ENCODE measurements at places on chromosomes 3 and 15.

- DNase-seq: no peak
Observed at GRCh38 chr3:189368384-189368783, 196.6 kb downstream of the TPRG1 start.

DNA sequence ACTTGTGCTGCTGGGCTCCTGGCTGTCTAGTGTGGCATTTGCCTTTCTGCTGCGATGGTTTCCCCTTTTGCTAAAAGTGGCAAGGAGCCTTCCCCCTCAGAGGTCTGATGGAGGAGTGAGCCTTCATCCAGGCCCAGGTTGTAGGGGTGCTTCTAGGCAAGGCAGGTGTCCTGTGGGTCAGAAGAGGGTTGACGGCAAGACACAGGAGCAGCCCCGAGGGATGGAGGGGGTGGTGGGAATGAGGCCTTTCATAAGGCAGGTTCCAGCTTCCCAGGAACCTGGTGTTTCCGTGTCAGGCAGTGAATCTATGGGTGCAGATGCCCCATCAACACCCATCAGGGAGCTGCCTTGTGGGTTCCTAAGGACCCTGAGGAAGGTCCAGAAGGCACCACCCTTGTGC is 63.0 kb upstream of the TAMM41 start:
- no peak for DNase-seq

DNA sequence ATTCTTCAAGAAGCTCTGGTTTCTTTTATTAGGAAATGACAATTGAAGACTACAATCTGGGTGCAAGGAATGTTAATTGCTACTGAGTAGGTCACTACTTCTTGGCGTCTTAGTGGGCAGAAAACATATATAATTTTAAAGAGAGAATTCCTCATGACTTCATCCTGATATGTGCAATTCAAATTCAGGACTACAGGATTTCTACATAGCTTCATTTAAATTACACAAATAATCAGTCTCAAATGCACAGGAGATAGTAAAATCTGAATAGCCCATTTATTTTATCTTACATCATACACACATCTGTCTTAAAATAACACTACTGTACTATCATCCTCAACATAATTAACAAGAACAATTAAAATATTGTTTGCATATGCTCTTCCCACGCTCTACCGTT is 52.5 kb upstream of the GPR149 start:
- no peak for DNase-seq

DNA sequence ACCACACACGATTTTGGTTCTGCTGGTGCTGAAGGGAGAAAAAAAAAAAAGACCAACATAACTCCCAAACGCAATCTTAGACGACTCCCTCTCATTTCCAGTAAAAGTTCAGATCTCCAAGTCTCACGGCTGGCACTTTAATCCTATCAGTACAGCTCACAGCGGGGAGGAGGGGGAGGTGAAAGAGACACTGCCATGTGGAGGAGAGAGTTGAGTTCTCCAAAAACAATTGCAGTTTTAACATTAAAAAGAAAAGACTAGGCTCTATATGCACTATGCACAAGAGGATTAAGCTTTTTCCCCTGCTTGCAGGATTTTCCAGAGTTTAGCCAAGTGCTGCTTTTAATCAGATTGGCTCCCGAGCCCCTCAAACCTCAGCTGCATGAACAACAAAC is 16.8 kb downstream of the BMF start:
- DNase-seq: no peak

DNA sequence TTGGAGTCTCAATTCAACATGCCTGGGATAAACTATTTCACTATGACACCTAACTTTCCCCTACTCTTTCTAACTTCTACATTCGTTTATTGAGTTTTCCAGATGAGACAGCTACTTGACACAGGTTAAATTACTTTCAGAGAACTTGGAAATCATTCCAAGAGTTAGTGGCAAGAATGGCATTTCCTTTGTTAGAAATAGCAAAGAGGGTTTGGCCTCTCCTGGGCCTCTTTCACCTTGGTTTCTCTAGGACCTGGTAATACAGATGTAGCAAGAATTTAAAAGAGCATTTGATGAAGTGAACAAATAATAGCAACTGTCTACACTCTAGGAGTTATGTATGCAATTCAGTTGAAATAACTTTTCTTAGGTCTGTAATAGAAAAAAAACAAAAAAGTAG is 748.9 kb downstream of the MECOM start:
- DNase-seq: no peak

- DNase-seq: no peak
Observed at GRCh38 chr15:74337607-74338211, 29.7 kb downstream of the CYP11A1 start.

DNA sequence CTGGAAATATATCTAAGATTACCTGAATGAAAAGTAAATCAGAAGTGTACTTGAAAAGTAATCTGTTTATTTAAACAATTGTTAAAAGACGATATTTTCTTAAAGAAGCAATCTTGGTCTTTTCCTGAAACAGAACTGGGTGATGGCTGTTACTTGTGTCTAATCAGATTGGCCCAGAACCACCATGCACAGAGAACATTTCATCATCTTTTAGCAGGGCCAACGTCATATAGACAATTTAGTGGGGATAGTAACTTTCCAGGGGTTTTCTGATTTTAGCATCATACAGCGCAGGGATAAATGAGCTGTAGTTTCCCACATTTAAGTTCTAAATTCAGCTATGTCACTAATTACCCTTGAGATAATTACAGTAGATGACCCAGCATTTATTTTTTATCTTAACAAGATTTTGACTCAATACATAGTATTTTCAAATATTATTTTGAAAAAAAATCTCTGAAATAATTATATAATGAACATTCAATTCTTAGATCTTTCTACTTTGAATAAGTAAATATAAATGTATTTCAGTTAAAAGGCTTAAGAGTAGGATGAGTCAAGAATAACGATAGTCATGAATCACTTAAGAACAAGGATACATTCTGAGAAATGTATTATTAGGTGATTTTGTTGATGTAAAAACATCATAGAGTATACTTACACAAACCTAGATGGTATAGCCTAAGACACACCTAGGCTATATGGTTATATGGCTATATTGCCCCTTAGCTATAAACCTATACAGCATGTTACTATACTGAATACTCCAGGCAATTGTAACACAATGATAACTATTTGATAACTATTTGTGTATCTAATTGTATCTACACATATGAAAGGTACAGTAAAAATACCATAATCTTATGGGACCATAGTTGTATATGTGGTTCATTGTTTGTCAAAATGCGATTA is 103.8 kb upstream of the MME start:
- no peak for DNase-seq

DNA sequence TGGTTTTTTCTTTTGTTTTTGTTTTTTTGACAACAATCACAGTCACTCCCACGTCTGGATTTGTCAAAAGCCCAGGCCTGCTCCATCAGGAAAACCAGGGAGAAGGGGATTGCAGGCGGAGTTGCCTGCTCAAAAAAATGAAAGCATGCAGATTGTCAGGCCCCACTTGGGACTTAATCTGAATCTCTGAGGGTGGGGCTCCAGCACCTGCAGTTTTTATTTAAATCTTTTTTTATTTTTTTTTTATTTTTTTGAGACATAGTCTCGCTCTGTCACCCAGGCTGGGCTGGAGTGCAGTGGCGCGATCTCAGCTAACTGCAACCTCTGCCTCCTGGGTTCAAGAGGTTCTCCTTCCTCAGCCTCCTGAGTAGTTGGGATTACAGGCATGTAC is 140.9 kb downstream of the FOXP1 start:
- DNase-seq: no peak

GRCh38 chr3:158074591-158074990 is 31.6 kb downstream of the SHOX2 start:
- no peak for DNase-seq

GRCh38 chr3:128081846-128082245 is 29.6 kb downstream of the SEC61A1 start:
- peak; percentile 43 for DNase-seq

- peak; percentile 10 for DNase-seq
Observed at GRCh38 chr3:171099911-171100310, 73.4 kb upstream of the SLC2A2 start.

- DNase-seq: no peak
Observed at GRCh38 chr3:32501783-32502117, 902 bp downstream of the CMTM6 start.

- no peak for DNase-seq
Observed at GRCh38 chr3:192805711-192806110, 78.4 kb upstream of the FGF12 start.

GRCh38 chr3:51966486-51966885 is 768 bp downstream of the PCBP4 start:
- DNase-seq: no peak

GRCh38 chr3:24365168-24365567 is 129.5 kb downstream of the THRB start:
- DNase-seq: peak; percentile 87

DNA sequence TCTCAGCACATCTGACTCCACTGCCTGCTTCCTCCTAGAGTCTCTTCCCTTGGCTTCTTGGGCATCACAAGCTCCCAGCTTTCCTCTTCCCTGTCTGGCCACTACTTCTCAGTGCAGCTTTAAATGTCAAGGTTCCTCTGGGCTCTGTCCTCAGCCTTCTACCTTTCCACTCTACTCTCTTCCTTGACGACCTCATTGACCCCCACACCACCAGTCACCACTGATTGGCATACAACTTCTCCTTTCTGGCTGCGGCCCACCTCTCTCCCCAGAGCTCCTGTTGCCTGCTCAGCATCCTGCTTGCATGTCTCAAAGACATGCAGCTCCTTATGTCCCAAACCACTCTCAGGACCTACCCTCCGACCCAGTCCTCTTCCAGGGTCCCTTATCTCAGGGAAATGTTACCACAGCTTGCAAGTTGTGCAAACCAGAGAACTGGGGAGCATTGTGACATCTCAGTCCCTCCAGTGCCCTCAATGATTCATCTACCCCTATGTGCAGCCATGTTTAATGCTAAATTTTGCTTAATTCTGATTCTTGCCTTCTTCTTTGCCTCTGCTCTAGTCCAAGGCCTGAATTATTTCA is 49.9 kb downstream of the TRPM1 start:
- no peak for DNase-seq

- DNase-seq: no peak
Observed at GRCh38 chr3:111676211-111677006, 81.3 kb upstream of the ZBED2 start.

GRCh38 chr3:50562861-50563260 is 4.7 kb downstream of the C3orf18 start:
- peak; percentile 39 for DNase-seq

GRCh38 chr3:138567403-138567802 is 26.7 kb downstream of the CEP70 start:
- DNase-seq: no peak

GRCh38 chr3:15637131-15637951 is 35.8 kb downstream of the BTD start:
- DNase-seq: no peak

- DNase-seq: peak; percentile 37
Observed at GRCh38 chr15:63013052-63013808, 29.3 kb upstream of the TPM1 start.

DNA sequence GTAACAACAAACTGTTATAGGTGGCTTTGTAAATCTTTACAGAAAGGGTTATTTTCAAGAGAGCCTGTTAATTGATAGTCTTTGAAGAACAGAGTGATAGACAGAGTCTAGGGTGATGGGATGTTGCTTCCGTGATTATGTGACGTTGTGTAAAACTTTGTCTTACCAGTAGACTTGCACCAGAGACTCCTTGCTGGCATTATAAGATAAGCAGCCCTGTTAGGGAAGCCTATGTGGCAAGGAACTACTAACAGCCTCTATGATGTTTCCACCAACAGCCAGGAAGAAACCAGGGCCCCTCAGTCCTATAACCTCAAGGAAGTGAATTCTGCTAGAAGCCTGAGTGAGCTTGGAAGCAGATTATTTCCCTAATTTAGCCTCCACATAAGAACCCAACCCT is 18.9 kb downstream of the STT3B start:
- DNase-seq: no peak

- DNase-seq: no peak
Observed at GRCh38 chr15:25230442-25230841, 208.4 kb downstream of the UBE3A start.

DNA sequence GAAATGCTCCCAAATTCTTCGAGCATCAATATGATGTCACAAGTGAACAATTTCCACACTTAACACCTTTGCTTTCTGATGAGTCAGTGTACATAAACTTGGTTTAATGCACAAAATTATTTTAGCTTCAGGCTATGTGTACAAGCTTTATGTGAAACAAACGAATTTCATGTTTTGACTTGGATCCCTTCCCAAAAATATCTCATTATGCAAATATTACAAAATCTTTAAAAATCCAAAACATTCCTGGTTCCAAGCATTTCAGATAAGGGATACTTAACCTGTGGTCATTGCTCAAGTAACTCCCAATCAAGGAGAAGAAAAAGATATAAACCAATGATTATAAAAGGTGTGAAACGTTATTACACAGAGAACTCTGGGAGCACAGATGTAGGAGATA is 25.2 kb downstream of the RAB5A start:
- DNase-seq: peak; percentile 28

GRCh38 chr3:46847744-46848143 is 15.5 kb downstream of the MYL3 start:
- DNase-seq: no peak

- DNase-seq: no peak
Observed at GRCh38 chr3:48432411-48433371, 2.8 kb upstream of the PLXNB1 start.

DNA sequence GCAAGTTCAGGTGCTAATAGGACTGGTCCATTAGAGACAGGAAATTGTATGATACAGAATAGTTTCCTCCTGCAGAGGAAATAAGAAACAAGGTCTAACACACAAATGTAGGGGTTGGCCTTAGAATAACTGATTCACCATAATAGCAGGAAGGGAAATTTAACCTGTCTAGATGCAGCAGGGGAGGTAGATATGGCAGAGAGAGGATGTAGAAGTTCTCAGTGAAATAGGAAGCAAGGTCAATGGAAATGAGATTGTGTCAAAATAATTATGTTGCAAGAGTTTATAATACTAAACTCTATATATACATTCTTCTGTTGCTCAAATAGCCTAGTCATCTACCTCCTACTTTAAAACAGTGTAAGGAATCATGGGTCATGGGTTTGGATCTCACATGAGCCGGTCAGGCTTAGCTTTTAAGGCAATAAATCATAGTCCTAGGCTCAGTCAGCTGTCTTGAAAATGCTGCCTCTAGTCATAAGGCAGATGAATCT is 17.0 kb downstream of the BCL2A1 start:
- DNase-seq: peak; percentile 41

DNA sequence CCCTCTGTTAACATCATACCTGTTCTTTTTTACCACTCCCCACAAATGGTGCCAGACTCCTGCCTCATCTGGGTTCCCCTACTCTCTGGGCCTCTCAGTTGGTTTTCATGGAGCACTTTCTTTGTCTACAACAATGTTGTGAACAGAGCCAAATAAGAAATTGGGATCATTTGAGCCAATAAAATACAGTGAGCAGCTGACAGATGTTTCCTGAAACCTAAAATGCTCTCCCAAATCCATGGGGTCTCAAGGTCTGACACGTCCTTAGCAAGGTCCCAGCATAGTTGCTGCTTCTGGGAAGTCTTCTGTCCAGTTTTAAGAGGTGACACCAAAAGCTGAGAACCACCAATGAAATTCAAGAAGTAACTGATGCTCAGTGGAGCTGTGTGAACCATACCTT is 1.7 kb downstream of the NMNAT3 start:
- DNase-seq: no peak

DNA sequence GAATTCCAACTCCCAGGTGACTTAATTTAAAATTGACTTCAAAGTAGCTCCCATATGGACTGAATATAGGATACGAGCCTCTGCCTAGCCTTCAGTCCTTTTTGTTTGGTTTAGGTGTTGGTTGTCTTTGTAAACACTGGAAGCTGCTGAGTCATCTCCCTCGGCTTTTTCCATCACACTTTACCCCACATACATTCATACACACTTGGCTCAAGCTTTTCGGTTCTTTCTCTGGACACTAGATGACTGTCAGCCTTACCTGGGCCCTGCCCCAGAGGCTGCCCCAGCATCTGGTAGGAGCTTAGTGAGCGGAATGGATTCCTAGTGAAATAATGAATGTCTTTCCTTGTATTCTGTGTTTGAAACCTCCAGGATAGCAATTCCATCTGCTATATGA is 201.5 kb upstream of the IL12A start:
- peak; percentile 85 for DNase-seq

Data from fibroblast of gingiva (primary cell).